Stimulated activated CD4-positive, alpha-beta T cell treated with anti-CD3 and anti-CD28 coated beads, Interleukin-1b, Interleukin-23, amount 100 ng/mL, for 1 hour (primary cell): ENCODE measurements at places on chromosomes 6 and 20.
A peak's percentile ranks its signal among the peaks of the same experiment; 100 is the strongest.

- DNase-seq: no peak
Measured at GRCh38 chr6:158381214-158381613, 68.9 kb downstream of the TULP4 start.

- no peak for DNase-seq
Measured at GRCh38 chr6:134201716-134202115, 116.2 kb downstream of the SGK1 start.

DNA sequence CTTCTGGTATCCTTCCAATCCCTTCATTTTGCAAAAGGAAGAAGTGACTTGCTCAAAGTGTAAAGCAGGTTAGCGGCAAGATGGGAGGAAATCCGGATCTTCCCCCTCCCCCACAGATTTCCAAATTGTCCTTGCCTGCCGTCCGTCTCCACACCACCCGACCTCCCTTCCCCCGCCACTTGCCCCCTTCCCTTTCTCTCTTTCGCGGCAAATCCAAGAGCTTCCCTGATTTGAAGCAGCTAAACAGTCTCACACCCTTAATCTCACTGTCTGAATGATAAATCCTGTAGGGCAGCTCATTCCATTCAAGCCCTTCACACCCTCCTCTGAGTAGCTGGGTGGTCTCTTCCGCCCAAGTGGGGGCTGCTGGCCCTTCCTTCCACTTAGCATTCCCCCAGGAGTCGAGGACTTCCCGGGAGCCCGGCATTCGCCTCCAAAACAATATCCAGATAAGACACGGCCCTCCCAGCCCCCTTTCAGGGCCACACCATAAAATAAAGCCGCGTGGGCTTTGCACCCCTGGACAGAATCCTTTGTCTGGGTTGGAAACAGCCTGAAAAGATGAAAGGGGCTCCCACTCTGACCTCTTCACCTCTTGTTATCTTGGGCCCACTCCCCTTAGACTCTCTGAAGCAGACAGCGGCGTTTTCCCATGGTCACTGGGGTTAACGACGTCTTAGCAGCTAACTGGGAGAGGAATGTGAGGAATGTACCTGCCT is 44.0 kb upstream of the PIM1 start:
- DNase-seq: no peak

DNA sequence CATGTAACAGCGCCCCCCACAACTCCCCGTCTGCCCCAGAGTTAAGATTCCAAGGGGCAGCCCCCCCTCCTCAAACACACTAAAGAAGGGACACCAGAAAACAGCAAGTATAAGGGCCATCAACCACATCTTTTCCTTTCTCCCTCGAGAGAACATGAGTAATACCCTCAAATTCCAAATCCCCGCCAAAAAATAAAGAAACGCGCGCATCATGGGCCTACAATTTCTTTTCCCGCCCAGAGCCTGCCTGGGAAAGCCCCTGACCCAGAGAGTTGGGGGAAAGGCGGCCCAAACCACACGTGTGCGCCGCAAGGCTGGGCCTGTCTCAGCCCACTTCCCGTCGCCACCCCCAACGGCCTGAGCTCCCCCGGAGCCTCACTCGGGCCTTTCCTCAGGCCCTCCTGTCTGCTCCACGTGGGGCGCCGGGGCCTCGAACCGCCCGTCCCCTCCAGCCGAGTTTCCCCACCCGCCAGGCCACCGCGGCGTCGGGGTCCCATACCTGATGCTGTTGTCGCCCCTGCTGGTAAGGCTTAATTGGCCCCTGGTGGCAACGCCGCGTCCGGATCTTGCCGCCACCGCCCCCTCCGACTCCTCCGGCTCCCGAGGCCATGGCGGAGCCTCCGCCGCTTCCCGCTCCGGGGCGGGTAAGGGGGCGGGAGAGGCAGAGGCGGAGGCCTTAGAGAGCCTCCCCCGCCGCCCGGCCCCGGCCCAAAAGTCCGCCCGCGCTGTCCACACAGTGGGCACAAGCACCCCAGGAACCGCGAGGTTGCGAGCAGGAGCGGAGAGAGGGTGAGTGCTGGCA is 746 bp downstream of the NUP153 start:
- DNase-seq: peak; percentile 60

DNA sequence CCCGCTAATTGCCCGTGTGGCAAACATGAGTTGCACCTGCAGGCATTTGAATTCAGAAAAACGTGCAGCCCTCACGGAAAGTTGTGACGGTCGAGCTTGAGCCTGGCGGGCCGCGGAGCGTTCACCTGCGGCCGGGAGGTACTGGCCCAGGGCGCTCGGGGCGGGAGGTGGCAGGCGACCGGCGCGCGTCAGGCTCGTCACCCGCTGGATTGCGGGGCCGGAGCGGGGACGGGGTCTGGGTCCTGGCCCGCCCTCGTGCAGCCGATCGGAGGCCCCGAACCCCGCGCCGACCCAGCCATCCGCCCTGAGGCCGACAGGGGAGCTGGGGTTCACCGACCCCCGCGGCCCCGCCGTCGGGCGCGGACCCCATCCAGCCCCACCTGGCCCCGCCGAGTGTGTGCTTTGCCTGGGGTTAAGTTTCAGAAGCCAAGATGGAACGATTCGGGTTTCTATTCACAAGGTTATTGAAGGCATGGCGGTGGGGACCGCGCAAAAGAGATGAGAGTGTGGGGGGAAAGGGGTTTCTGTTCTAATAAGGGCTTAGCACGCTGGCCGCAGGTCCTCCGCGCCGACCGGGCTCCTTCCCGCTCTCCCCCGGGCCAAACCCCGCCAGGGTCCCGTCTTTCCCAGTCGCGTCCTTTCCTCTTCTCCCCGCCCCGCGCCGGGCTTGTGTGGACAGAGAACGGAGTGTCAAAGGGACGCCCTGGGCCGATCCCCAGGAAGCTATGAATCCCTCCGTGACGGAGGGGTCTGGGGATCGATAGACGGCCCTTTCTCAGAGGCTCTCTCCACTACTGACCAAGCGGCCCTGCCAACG is 1.6 kb upstream of the HEY2 start:
- DNase-seq: no peak

- DNase-seq: peak; percentile 16
Measured at GRCh38 chr6:131532580-131533039, 40.4 kb upstream of the ARG1 start.

GRCh38 chr20:47243003-47243402 is 113.5 kb downstream of the ZMYND8 start:
- DNase-seq: no peak

DNA sequence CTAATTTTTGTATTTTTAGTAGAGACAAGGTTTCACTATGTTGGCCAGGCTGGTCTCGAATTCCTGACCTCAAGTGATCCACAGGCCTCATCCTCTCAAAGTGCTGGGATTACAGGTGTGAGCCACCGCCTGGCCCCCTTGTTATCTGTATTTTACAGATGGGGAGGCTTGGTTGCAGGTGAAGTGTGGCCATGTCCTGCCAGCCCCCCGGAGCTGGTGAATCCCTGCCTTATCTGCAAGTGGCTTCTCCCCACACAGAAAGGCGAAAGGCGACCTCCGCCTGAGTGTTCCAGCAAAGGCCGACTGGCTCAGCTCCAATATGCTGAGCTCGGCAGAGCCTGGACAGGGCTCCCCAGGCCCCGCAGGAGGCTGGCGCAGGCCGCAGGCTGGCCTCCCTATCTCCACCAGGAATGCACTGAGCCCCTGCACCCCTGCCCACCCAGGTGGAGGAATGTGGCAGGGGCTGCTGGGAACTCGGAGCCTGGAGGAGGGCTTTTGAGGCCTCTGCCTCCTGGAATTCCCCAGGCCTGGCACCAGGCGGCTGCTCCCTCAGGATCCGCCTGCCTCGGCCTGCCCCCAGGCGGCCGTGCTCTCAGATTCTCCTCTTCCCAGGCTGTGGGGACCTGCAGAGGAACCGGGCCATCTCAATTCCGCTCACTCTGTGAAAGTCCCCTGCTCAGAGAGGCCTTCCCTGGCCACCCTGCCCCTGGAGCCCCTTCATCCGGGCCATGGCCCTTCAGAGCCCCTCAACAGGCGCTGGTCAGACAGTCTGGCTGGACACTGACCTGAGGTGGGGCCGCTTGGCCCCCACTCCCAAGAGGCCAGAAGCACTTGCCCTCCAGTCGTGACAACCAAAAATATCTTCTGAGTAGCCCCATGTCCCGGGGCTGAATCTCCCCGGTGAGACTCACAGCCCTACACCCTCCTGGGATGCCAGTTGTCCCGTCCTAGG is 9.3 kb upstream of the LAMA5 start:
- DNase-seq: no peak
